Endothelial cell (in vitro differentiated cells): ENCODE measurements at places on chromosomes 11 and 22.

DNA sequence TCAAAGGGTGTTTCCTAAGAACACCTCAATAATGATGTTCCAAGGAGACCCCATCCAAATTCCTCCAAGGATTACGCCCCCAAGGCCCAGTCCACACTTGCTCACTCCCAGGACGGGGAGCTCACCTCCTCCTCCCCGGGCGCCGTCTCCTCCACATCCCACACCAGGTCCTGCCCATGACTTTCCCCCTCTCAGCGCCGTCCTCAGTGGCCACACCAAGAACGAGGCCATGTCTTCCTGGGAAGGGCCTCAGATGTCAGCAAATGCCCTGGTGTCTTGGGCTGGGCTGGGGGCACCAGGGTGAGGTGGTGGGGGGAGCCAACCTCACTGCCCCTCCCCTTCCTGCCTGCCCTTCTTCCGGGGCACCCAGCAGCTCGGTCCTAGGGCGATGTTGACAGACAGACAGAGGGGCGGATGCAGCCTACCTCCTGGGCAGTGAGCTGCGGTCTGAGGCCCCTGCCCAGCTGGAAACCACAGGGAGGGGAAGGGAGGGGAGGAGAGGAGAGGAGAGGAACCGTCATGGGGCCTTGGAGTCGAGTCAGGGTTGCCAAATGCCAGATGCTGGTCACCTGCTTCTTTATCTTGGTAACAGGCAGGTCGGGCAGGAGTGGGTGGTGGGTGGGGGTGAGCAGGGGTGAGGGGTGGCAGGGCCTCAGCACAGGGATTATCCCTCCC lies at the start of the genes C11orf21 and TSPAN32:
Gene C11orf21, minus strand, starts transcription at position 288 of the 675 bp plus-strand sequence. Its CDS starts 110 bp downstream, at position 178.
Gene TSPAN32, plus strand, starts transcription at position 383 of the 675 bp plus-strand sequence. Its CDS starts 137 bp downstream, at position 520.
- no peak for DNase-seq

DNA sequence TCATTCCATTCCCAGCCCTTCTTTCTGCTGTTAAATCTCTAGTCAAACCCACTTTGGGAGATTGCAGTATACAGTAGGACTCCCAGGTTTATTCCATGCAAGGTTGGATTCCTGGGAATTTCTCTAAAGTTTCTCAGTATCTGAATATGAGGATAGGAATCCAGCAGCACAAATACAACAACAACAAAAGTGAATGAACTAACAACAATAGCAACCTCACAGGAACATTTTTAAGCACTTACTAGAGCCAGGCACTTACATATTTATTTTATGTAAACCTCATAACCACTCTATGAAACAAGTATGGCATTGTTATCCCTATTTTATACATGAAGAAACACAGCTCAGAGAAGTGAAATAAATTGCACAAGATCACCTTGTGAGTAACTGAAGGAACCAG lies 1.9 kb downstream of the MMP7 start:
- no peak for DNase-seq

- DNase-seq: no peak
Observed at GRCh38 chr11:120128392-120129119, 9.4 kb downstream of the TRIM29 start.

DNA sequence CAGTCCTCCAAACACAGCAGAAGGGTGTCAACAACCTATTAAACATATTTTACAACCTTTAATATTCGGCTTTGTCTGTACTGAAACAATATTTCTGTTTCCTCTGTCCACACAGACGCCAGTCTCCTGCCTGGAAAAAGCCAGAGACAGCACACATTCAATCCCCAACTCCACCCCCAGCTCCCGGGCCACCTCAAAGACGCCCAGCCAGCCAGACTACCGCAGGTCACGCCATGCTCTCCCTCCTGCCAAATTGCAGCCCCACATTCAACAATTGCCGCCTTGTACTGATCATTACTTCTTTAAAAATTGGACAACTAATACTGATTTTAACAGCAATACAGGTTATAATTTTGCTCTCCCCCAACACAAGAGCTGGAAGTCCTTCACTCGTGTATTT lies 1.2 kb downstream of the SERGEF start:
- no peak for DNase-seq

DNA sequence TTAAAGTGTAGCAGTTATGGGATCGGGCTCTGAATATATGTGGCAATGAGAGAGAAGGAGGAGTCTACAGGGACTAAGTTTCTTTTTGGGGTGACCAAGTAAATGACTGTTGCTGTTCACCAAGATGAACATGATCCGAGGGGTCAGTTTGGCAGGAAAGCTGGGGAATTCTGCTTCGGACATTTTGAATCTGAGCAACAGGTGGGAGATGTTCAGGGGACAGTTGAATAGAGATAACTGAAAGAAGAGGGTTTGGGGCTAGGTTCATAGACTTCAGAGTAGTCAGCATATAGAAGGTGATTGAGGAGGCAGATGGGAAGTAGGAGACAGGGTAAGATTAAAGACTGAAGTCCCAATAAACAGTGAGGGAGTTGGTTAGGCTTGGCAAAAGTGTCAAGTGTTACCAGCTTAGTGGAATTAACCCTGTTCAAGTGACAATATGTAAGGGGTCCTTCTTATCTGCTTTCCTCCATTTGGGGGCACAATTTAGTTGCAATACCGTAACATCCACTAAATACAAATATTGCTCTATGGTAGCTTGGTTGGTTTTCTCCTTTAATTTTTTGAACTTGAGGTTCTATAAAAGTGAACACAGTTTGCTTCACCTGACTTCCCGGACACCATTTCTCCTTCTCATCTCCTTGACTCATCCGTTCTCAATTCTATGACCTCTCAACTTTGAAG lies 2.9 kb upstream of the ENTHD1 start:
- DNase-seq: no peak

GRCh38 chr11:43212279-43212678 lies 99.5 kb upstream of the API5 start:
- DNase-seq: no peak
